ENCODE measurements at places on chromosomes 16 and 17. TPM values are rescaled to one million over a fixed set of nuclear protein-coding genes. Genes with fewer than 3 reads are reported as not detected.

The IGFALS gene
- total RNA-seq, result 0.54 TPM

GRCh38 chr16:19406891-19407491 is 10.7 kb upstream of the TMC5 start:
- no peak for DNase-seq

DNA sequence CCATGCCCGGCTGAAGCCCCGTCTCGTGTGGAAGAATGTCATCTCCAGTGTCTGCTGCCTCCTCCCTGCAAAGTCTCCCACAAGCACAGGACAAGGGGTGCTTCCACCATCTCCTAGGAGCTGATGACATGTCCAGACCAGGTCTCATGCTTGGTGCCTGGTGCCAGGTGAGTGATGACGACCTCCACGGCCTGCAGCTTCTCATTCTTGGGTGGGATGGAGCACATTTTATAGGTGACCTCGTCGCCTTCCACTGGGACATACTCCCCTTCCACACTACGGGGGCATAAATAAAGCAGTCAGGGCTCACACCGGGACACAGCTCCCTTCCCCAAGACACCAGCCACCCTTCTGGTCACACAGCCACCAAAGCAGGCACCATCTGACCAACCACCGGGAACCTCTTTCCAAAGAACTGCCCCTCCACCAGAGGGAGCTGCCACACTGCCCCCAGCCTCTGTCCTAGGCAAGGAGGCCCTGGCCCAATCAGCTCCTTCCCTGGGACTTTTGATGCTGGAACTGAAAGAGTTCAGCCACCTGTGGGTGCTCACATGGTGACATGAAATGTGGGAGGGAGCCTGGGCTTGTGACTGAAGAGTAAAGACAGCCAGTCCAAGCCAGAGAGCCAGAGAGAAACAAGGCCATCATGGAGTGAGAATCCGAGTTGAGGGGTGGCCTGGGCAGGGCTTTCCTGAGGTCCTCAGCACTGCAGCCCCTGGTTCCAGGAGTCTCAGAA is 13.6 kb downstream of the CARHSP1 start:
- no peak for DNase-seq

- DNase-seq, result no peak
Measured at GRCh38 chr17:66750781-66751543, 84.0 kb upstream of the CACNG5 start.

The NPIPA8 gene
- not detected for total RNA-seq

The PABPN1L gene
- total RNA-seq, result not detected

DNA sequence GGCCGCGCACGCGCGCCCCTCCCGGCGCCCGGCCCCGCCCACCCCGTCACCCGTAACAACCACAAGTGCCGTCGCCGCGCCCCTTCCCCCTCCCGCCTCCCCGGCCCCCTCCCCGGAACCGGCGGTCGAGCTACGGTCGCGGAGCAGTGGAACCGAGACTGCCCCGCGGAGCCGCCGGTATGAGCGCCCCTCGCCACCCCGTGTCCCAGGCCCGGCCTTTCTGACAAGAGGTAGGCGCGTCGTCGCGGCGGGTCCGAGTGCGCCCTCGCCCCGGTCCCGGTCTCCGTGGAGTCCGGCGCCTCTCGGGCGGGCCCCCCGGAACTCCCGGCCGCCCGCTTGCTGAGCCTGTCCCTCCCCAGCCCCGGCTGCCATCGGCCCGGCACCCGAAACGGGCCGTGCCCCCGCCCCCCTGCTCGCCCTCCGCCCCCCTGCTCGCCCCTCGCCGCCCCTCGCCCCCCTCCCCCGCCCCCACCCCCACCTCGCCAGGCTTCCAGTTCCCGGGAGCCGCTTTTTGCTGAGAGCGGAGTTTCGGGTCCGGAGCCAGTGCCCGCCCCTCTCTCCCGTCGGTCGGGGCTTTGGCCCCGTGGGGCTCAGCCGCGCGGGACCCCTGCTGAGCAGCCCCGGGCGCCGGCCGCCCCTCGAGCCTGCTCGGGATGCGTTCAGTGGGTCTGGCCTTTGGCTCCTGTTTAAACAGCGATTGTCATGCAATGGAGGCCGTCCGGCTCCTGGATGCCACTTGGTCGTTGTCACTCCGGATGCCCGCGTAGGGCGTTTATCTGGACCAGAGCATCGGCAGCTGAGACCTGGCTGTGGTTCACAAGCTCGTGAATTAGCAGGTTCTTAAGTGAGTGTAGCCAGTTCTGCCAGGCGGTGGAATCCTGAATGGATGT is at the start of gene SEC14L1:
TSS of gene SEC14L1 (plus strand) at position 92 of the 890 bp plus-strand sequence. CDS start 2,628 bp downstream, outside the sequence.
- DNase-seq, result no peak

The SDK2 gene
- total RNA-seq, result 8.9 TPM

The FOXJ1 gene
- total RNA-seq, result not detected

DNA sequence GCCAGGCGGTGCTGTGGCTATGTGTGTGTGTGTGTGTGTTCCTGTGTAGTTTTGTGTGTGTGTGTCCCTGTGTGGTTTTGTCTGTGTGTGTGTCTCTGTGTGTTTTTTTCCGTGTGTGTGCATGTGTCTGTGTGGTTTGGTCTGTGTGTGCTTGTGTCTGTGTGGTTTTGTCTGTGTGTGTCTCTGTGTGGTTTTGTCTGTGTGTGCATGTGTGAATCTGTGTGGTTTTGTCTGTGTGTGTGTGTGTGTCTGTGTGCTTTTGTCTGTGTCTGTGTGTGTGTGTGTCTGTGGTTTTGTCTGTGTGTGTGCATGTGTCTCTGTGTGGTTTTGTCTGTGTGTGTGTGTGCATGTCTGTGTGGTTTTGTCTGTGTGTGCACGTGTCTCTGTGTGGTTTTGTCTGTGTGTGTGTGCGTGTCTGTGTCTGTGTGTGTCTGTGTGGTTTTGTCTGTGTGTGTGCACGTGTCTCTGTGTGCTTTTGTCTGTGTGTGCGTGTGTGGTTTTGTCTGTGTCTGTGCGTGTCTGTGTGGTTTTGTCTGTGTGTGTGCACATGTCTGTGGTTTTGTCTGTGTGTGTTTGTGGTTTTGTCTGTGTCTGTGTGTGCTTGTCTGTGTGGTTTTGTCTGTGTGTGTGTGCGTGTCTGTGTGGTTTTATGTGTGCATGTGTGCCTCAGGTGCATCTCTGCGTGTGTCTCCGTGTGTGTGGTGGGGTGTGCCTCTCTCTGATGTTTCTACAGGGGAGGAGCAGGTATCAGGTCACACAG is 62.3 kb downstream of the ZDHHC7 start:
- no peak for DNase-seq

DNA sequence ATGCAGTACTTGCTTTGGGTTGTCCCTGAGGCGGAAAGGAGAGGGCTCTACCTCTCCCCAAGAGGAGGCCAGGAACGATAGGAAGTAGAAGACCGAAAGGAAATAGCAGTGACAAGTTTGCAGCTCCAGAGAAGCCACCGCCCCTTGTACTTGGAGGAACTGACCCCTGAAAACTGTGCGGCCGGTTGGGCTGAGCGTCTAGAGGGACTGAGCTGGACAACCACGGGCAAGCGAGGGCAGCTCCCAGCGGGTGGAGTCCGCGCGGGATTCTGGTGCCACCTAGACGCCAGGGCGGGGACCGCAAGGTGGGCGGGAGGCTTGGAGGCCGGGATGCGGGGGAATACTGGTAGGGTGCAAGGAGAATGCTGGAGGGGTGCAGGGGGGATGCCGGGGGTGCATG is 1.3 kb upstream of the SLC6A4 start:
- peak; percentile 36 for DNase-seq

- no peak for DNase-seq
Measured at GRCh38 chr16:11035096-11035495, 90.7 kb downstream of the CLEC16A start.

The APOH gene
- total RNA-seq, result not detected

- DNase-seq, result no peak
Measured at GRCh38 chr16:28254158-28254557, 38.2 kb upstream of the SBK1 start.

- no peak for DNase-seq
Measured at GRCh38 chr16:1441391-1441829, 2.9 kb downstream of the CCDC154 start.

DNA sequence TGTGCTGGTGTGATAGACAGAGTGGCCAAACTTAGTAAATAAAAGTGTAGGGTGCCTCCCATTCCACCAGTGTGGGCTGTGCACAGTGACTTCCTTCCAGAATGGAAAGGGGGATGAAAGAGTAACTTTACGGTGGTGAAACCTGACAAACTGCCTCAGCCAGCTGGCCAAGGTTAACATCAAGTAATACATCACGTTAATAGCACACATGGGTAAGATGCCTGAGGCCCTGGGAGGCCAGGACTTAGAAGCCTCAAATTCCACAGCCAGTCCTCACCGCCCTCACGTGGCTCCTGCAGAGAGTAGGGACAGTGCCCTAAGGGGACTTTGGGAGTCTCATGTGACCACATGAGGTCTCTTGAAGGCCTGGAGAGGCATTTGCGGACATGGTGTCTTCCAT is 14.1 kb downstream of the RMI2 start:
- DNase-seq, result no peak

DNA sequence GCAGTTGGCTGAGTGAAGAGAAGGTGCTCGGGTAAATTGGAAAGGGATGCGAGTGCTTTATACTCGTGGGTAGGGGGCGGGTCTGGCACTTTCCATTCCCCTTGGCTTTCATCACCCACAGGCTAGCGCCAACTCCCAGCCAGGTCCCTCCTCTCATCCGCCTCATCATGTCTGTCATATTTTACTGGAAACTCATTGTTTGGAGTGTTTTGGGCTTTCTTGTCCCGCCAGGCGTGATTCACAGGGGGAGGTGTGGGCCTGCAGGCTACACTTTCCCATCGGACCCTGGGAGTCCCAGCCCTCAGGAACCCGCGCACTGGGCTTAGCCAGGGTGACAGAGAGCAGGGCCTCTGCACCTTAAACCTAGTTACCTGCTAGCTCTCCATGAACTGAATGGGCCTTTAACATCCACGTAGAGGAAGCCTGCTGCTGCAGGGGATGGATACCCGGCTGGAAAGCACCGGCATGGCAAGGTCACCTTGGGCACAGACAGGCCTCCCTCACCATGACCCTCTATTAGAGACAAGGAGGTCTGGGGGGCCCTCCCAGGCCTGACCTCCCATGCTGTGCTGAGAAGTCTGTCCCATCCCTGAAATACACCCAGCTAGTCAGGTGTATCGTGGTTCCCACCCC is at the start of gene KRT14:
TSS of gene KRT14 (minus strand) at position 33 of the 633 bp plus-strand sequence. CDS start 61 bp downstream, outside the sequence.
- DNase-seq, result no peak

- peak; percentile 71 for DNase-seq
Measured at GRCh38 chr17:48023400-48024148, 14.0 kb downstream of the COPZ2 start.

GRCh38 chr17:66474806-66475497 is 172.5 kb downstream of the PRKCA start:
- DNase-seq, result no peak

DNA sequence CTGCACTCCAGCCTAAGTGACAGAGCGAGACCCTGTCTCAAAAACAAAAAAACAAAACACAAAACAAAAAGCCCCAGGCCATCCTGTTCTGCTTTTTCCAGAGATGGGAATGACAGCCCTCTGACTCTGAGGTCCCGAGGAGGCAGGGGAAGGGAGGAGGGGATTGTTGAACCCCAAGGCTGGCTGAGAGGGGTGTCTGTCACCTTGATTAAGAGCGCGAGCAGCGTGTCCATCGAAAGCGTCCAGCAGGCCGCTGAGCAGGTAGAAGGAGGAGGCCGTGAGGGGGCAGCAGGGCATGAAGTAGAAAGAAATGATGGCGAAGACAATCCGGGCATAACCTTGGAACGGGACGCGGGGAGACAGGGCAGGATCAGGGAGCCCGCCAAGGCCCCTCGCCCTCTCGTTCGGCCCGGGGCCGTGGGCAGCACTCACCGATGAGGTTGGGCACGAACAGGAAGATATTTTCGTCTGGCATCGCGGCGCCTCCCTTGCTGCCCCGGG is 593 bp downstream of the CDIPT start:
- DNase-seq, result no peak

- DNase-seq, result no peak
Measured at GRCh38 chr17:15122857-15123256, 142.3 kb downstream of the PMP22 start.

DNA sequence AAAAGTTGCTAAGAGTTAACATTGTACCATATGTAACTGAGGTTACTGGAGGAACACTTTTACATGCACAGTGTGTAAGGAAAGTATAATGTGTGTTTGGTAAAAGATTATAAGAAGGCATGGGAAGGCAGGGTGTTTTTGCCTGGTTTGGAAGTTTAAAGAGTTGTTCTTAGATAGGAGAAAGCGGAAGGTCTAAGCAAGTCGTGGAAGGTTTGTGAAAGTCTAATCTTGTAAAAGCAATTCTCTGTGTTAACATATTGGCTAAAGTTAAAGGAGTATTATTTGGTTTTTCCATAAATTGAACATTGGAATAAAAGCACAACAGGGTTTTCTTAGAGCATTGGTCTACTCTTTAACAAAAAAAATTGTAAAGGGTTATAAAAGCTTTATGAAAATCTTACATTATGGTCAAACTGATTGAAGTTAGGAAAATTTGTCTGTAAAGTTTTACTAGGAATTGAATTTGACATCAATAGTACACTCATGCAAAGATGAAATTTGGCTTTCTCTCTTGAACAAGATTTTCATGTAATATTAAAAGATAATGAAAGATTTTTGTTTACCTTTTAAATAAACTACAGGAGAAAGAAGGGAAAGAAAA is 4.7 kb upstream of the CANT1 start:
- no peak for DNase-seq

DNA sequence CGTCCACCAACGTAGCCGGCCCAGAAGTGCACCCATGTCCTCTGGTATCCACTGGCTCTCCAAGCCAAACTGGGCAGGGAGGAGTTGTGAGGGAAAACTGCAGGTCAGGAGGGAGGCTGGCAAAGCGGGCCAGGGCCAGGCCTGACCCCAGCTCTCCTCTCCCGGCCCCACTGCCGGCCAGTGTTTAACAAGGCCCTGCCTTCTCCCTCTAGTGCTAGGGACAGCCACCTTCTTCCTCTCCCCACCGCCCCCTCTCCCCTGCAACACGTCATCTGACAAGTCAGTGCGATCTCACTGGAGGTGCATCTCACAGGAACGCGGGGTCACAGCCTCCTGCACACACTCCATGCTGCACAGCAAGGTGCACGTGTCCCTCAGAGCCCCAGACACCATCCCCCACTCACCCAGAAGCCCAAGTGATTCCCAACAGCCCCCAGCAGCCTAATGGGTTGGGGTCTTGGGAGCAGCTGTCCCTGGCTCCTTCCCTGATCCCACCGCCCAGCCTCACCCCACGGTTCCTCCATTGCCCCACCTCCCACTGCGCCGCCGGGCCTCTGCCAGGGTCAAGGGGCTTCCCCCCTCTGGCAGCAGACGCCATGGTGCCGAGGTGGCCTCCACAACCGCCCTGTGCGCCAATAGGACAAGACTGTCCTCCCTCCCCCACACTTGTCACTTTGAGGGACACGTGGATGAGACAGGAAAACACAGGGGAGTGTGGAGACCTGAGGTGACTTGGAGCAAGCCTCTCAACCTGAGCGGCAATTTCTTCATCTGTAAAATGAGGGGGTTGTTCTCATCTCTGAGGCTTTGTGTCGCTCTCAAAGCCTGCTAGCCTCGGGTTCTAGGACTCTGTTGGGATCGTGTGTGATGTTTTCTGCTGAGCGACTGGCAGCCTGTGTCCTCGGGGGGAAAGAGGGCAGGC is 1.1 kb upstream of the ACE start:
- DNase-seq, result no peak

Measured in thoracic aorta (tissue), 2 donors.